ENCODE measurements at places on chromosomes 4 and X. TPM values are rescaled to one million over a fixed set of nuclear protein-coding genes. Genes with fewer than 3 reads are reported as not detected.

The HADH gene
- polyA plus RNA-seq = 103 TPM

The ANXA3 gene
- polyA plus RNA-seq = 24.1 TPM

DNA sequence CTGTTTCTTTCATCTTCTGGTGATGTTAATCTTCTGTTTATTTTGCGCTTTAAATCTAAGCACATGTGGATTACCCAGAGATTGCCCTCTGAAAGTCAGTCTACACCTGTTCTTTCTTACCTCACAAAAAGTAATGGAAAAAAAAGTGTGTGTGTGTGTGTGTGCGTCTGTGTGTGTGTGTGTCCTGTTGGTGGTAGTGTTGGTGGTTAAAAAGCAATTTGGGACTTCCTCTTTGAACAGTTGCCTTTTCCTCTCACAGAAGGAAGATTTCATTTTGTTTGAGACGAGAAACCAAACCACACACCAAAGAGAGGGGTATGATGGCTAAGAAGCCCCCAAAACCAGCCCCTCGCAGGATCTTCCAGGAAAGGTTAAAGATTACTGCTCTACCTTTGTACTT is at the start of gene STAP1:
TSS of gene STAP1 (plus strand) at position 235 of the 400 bp plus-strand sequence. CDS start at position 318, 83 bp downstream.
- no peak for DNase-seq

The TBC1D8B gene
- not detected for polyA plus RNA-seq

The AMOT gene
- polyA plus RNA-seq = 43.6 TPM

- DNase-seq = no peak
Measured at GRCh38 chrX:150779385-150779784, 86.2 kb downstream of the MTMR1 start.

DNA sequence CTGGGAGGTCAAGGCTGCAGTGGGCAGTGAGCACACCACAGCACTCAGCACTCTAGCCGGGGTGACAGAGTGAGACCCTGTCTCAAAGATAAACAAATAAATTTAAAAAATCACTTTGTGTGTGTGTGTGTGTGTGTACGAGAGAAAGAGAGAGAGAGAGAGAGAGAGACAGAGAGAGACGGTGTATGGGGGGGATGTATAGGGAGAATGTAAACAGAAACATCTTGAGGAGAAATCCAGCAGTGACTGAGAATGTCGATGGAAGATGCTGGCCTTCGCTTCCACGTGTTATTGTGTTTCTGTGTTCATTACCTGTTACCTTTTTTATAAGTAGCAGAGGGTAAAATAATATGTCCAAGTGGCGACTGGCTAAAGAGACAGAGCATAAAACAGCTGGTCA is 23.6 kb upstream of the RBPJ start:
- no peak for DNase-seq

The RIBC1 gene
- 0.89 TPM for polyA plus RNA-seq

The BCOR gene
- 33.3 TPM for polyA plus RNA-seq

Data from muscle of arm (tissue), 14 donors.